ENCODE measurements at places on chromosomes 7 and 10. TPM values are rescaled to one million over a fixed set of nuclear protein-coding genes. Genes with fewer than 3 reads are reported as not detected.

- no peaks in the 10 kb centered on the region for H3K27me3 ChIP-seq
- DNase-seq, result no peak
- H3K4me3 ChIP-seq, result no peak overlapping the region
- no peaks in the 10 kb centered on the region for H3K4me1 ChIP-seq
These were observed 23.9 kb downstream of the PYROXD2 start for GRCh38 chr10:98391065-98391464.

GRCh38 chr10:75955973-75956502, 524.6 kb downstream of the LRMDA start:
- H3K27me3 ChIP-seq, result peaks cover 60% of the 10 kb centered on the region
- DNase-seq, result no peak
- no peaks in the 10 kb centered on the region for H3K36me3 ChIP-seq
- H3K4me1 ChIP-seq, result peaks cover 7% of the 10 kb centered on the region

- H3K4me1 ChIP-seq, result peaks cover 12% of the 10 kb centered on the region
- H3K36me3 ChIP-seq, result no peaks in the 10 kb centered on the region
- no peak overlapping the region for H3K4me3 ChIP-seq
- H3K27ac ChIP-seq, result no peak overlapping the region
- DNase-seq, result no peak
These were observed 25.5 kb downstream of the C10orf105 start for GRCh38 chr10:71694039-71694501.

DNA sequence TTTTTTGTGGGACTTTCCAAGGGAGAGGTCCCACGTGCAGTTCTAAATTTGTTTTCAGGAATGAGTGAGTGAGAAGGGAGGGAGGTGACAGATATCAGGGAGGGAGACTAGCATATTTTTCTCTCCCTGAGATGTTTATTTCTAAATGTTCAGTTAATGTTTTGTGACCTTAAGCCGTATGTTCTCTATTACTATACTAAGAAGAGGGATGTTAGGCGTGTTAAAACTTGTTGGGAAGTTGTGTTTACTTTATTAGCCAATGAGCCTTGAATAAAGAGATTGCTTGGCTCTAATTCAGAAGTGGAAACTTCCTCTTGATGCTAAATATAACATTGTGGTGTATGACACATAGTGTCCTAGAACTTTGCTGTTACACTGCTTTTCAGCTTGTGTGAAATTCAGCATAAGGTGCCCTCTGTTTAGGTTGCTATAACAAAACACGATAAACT, 37.3 kb downstream of the DNAH11 start:
- H3K4me3 ChIP-seq, result no peak overlapping the region
- DNase-seq, result peak; percentile 65
- peak overlapping the region; percentile 7 for H3K27ac ChIP-seq
- H3K27me3 ChIP-seq, result peaks cover 3% of the 10 kb centered on the region

DNA sequence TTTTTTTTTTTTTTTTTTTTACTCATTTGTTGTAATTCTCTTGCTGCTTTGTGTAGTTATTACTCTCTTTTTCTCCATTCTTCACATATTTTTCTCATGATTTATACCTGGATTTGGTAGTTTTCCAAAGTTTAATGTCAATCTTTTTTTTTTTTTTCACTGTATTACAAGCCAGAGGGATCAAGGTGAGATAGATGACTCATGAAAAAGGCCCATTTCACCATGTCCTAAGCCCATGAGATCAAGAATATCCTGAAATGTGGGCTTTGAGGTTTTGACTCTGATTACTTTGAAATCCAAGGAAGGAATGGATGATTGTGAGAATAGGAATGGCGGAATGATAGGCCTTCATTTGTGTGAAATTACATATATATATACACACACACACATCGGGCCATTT, 31.1 kb downstream of the TAX1BP1 start:
- peaks cover 72% of the 10 kb centered on the region for H3K4me1 ChIP-seq
- no peaks in the 10 kb centered on the region for H3K27me3 ChIP-seq
- H3K4me3 ChIP-seq, result no peak overlapping the region
- peak overlapping the region; percentile 60 for H3K27ac ChIP-seq
- peak; percentile 95 for DNase-seq

GRCh38 chr7:75885036-75885435, 6.2 kb downstream of the RHBDD2 start:
- H3K4me3 ChIP-seq, result no peak overlapping the region
- no peak for DNase-seq
- H3K4me1 ChIP-seq, result peaks cover 4% of the 10 kb centered on the region
- no peak overlapping the region for H3K27ac ChIP-seq

- no peak overlapping the region for H3K27ac ChIP-seq
- H3K36me3 ChIP-seq, result no peaks in the 10 kb centered on the region
- H3K4me1 ChIP-seq, result no peaks in the 10 kb centered on the region
These were observed 402 bp upstream of the CDHR1 start for GRCh38 chr10:84193846-84194423.

The TSPAN12 gene
- 7.2 TPM for total RNA-seq

The WAC gene
- 58.1 TPM for total RNA-seq

The CFAP46 gene
- not detected for total RNA-seq
